Progenitor cell of endocrine pancreas (in vitro differentiated cells): ENCODE measurements at places on chromosomes 13 and 19. TPM values are rescaled to one million over a fixed set of nuclear protein-coding genes. Genes with fewer than 3 reads are reported as not detected.

The YJU2 gene
- 22.4 and 23.9 TPM in 2 replicates for total RNA-seq

The GARIN5A gene
- 11.6 and 12.0 TPM in 2 replicates for total RNA-seq

The HSPB6 gene
- total RNA-seq, result 0.33 TPM in 1 of 2 replicates, not detected in the other

The CEACAM21 gene
- not detected in 2 replicates for total RNA-seq

The BRD4 gene
- 144 and 148 TPM in 2 replicates for total RNA-seq

The CEACAM20 gene
- total RNA-seq, result not detected in 2 replicates

The SLC6A16 gene
- total RNA-seq, result 10.5 and 11.8 TPM in 2 replicates

The SIGLEC5 gene
- not detected in 2 replicates for total RNA-seq

The PCP2 gene
- 1.0 and 2.0 TPM in 2 replicates for total RNA-seq

The CADM4 gene
- 60.9 and 71.6 TPM in 2 replicates for total RNA-seq

The LRRC63 gene
- 0.24 and 0.42 TPM in 2 replicates for total RNA-seq
